ENCODE measurements at places on chromosomes 2 and 18. TPM values are rescaled to one million over a fixed set of nuclear protein-coding genes. Genes with fewer than 3 reads are reported as not detected.
A peak's percentile ranks its signal among the peaks of the same experiment; 100 is the strongest.

The COL5A2 gene
- 290 TPM for total RNA-seq

The PDE11A gene
- 0.97 TPM for total RNA-seq

The POTEI gene
- total RNA-seq, result not detected

DNA sequence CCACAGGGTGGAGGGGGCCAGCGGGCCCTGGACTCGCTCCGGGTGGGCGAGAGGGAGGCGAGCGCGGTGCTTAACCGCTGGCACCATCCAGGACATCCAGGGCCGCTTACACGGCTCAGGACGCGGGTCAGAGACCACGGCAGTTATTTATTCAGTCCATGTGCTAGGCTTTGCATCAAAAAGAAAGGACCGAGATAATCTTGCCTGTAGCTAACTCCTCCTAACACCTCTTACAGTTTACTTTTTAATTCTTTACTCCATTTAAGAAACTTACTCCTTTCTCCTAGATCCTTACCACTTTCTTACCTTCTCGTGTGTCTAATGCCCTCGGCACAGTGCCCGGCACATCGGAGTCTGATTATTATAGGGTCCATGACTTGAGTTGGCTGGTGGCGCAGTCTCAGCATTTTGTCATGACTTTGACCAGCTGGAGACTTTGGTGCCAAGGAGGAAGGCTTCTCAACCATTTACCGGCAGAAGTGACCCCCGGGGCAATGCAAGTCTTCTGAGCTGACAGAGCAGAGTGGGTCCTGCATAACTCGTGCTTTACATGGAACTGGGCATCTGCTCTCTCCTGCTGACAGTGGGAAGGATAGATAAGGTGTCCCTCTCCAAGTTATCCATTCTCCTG lies 503 bp downstream of the ANXA4 start:
- peak overlapping the region; percentile 77 for H3K27ac ChIP-seq
- no peak for DNase-seq
- peak overlapping the region; percentile 96 for H3K4me3 ChIP-seq
- H3K36me3 ChIP-seq, result peaks cover 6% of the 10 kb centered on the region
- H3K4me1 ChIP-seq, result peaks cover 40% of the 10 kb centered on the region
- H3K27me3 ChIP-seq, result no peaks in the 10 kb centered on the region

- peaks cover 6% of the 10 kb centered on the region for H3K27me3 ChIP-seq
- H3K4me3 ChIP-seq, result peak overlapping the region; percentile 95
- no peak for DNase-seq
- H3K4me1 ChIP-seq, result peaks cover 50% of the 10 kb centered on the region
- H3K27ac ChIP-seq, result peak overlapping the region; percentile 96
These were observed 664 bp downstream of the DGUOK start for GRCh38 chr2:73927344-73927743.
